ENCODE measurements at places on chromosomes 2 and 18.

DNA sequence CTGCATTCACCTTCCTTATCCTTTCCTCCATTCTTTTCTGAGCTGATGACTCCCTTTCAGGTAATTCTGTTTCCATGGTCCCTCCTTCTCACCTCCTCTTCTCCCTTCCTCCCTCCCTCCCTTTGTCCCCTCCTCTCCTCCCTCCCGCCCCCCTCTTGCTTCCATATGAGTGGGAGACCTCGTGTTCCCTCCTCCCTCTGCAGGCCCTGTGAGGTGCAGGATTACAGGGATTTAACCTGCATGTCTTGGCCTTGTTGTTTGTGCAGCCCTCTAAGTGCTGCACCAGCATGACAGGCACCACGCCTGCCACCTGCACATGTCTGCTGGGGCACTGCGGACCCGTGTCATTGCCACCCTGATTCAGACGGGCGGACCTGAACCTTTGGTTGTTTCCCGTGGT, 103.1 kb downstream of the SNTG2 start:
- DNase-seq, result no peak

GRCh38 chr2:124437811-124438210, 412.7 kb downstream of the CNTNAP5 start:
- DNase-seq, result no peak

GRCh38 chr2:193270816-193271215, 1076.1 kb upstream of the TMEFF2 start:
- no peak for DNase-seq

GRCh38 chr2:126874961-126875360, 23.7 kb upstream of the TEX51 start:
- no peak for DNase-seq

- no peak for DNase-seq
These were observed 1132.2 kb upstream of the FAM98A start for GRCh38 chr2:34731292-34731691.

DNA sequence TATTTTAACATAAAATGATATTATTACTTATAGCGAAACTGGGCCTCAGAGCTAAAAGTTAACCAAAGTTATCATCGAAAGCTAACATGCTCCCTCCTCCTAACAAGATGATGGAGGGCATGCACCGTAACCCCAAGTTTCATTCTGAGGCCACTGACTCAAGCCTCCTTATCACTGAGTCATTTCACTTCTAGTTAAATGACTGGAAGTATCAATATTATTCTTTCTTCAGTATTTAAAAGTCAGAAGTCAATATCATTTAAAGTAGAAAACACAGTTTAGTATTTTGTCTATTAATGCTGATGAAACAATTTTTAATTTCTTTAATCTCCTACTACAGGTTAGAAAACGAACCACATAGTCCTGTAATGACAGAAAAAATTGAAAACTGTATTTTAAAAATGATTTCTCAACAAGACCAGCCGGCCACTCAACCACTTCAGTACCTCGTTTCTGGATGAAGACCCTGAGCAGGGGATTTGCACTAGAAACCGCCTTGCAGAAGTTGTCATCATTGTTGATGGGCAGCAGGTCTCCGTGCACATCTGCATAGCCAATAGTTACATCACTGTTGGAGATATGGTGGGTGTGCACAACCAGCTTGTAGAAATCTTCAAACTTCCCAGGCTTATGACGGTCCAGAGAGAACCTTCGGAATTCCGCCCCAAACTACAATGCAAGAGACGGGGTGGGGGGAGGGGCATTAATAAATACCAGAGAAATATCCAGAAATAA, 44.9 kb downstream of the PARD6G start:
- DNase-seq, result no peak

DNA sequence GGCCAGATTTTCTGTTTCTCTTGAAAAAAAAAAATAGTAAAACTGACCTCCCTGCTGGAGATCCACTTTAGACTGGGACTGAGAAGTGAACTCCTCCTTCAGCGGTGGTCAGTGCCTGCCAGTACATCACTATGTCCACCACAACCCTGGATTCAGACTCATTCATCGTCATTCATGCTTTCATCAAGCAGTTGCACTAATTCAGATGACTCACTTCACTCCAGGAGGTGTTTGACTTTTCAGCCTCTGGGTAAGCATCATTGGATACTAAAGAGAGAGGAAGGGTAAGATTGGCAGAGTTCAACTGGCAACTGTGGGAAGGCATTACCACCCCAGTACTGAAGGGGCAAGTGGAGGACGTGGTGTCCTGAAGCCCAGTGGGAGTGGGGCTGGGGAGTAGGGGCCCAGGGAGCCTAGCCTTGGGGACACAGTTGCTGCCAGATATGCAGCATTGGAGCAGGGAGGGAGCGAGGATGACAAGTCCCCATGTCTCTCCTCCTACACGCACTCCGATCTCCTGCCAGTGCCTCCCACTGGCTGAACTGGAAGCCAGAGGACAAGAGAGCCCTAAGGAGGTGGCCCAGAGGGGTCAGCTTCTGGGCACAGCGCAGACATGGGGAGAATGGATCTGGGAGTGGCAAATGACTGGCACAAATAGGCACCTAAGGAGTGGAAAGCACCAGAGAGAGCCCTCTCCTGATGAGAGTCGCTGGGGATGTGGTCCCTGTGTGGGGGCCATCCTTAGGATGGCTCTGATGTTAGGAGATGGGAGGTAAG, 111.1 kb downstream of the TGFA start:
- no peak for DNase-seq

GRCh38 chr2:108625186-108625827, 91.0 kb downstream of the LIMS1 start:
- DNase-seq, result no peak

DNA sequence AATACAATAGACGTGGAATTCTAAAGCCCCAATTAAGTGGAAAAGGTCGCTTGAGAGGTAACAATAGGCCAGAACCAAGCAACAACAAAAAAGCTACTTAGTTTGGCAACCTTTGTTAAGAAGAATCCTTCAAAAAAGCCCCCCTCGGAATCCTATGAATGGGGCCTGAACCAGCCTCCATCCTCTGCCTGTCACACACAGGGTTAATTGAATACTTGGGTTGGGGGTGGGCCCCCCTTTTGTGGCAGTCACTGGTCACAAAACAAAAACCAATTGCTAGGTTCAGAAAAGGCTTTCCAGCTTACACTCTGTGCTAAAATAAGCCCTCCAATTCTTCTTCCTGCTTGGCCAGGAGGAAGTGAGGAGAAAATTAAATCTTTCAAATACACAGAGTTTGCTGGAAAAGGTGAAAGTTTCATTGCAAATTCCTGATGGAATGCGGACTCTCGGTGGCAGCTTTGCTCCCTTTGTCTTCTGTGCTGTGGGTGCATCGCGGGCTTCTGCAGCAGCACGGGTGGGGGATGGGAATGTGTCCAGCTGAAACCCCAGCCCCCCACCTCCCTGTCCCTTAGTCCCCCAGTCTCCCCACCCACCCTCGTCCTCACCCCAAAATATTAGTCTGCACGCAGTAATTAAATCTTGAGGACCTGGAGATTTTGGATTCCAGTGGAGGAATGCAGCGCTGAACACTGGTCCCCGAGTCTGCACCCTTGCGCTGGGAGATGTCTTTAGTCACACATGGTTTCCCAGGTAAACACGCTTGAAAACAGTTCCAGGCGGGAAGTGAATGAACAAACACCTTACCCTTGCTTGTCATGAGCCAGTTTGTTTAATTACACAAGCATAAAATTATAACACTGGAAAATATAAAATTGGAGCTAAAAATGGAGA, 254.3 kb downstream of the SOX11 start:
- no peak for DNase-seq

- DNase-seq, result no peak
These were observed 105.5 kb downstream of the NOL10 start for GRCh38 chr2:10584242-10584753.

- DNase-seq, result no peak
These were observed 150.0 kb upstream of the COL3A1 start for GRCh38 chr2:188824125-188824524.

DNA sequence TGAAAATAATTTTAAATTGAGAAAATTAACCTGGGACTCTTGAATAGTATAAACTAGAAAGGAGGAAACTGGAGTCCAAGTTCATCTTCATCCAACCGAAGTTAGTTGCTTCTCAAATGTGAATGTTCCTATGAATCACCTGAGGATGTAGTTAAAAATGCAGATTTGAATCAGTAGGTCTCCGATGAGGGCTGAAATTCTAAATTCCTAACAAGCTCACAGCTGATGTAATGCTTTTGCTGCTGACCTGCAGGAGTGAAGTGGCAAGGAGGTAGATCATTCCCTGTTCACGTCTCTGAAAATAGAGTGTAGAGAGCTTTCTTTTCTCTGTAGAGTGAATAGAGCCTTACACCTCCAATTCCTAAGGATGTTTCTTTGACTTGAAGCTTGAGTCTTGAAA, 685.5 kb downstream of the CPS1 start:
- DNase-seq, result no peak

DNA sequence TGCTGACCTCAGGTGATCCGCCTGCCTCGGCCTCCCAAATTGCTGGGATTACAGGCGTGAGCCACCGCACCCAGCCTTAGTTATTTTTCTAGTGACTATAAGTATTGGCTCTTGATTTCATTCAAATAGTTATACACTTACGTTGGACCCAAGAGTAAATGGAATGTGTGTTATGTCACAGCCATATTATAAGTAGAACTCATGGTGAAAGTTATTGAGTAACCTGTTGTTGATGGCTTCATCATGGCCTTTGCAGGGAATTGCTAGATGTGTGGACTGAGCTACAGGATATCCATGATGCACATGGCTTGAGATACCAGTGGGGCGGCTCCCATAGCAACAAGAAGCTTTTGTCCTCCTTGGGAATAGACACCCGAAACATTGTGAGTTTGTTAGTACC, 44.7 kb downstream of the AFTPH start:
- DNase-seq, result no peak

DNA sequence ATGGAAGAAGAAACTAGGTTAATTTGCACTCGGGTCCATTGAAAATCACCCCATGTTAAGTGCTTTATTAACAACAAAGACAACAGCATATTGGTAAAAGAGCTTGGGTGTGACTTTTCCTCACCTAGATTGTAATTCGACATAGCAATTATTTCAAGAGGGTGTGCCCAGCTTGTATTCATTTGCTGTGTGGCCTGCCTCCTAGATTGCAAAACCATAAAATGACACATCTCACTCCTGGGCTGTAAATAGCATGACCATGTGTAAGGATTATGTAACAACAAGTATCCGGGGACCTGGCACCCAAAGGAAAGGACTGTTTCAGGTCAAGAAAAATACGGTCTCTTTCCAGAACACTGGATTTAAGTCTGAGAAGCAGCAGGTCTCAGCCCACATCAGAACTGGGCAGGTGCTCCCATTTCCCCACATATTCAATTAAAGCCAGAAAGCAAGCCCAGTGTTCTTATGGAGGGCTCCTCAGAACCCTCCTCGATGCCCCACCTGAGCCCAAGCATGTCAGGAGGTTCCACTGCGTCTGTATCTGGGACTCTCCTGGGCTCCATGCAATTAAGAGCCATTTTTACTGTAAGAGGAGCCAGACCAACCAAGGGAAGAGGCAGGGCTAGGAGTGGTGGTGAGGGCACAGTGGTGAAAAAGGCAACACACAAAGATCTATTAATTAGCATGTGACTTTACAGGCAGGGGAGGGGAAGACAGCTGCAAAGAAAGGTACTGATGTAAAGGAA, 39.2 kb downstream of the MREG start:
- DNase-seq, result no peak

DNA sequence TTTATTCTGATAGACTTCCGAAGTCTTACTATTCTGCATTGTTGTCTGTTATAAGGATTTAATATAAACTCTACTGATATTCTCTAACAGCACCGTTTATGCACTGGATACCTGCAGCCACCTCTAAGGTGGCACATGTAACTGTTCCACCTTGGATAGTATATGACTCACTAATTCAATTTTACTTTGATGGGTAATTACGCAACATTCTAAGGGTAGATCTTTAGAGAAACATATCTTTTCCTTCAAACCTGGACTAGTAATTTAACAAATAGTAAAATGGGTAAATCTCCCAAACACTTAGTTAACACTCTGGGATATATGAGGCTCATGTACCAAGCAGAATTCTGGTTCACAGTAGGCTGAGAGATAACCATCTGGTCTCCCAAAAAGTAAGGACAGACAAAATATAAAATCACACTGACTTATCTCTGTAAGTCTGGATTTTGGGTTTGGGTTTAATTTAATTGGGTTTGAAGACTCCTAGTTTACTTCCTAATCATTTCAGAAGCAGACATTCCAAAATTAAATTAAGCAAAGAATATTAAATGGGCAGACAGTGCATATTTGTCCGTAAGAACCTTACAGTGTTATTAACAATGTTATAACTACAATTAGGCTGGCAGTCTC, 414.8 kb downstream of the TGIF1 start:
- DNase-seq, result no peak

Data from hepatic stellate cell (primary cell).